M059J (cell line): ENCODE measurements at places on chromosomes 2 and 18. TPM values are rescaled to one million over a fixed set of nuclear protein-coding genes. Genes with fewer than 3 reads are reported as not detected.

The PSTPIP2 gene
- 0.76 and 1.3 TPM in 2 replicates for total RNA-seq

The WNT10A gene
- 0.02 and 0.30 TPM in 2 replicates for total RNA-seq

The RAX gene
- total RNA-seq = not detected in 2 replicates

The CACNB4 gene
- total RNA-seq = 0.12 TPM in 1 of 2 replicates, not detected in the other

The RPRM gene
- total RNA-seq = 0.27 and 0.34 TPM in 2 replicates

The CROCC2 gene
- total RNA-seq = not detected in 2 replicates

The APLF gene
- 1.4 and 2.6 TPM in 2 replicates for total RNA-seq

The SLC23A3 gene
- total RNA-seq = 0.02 TPM in 1 of 2 replicates, not detected in the other

The SLC1A4 gene
- 11.8 and 15.4 TPM in 2 replicates for total RNA-seq

The OTOF gene
- 0.05 TPM in 1 of 2 replicates, not detected in the other for total RNA-seq

The CDCA7 gene
- total RNA-seq = 13.1 and 16.6 TPM in 2 replicates

The ECEL1 gene
- total RNA-seq = not detected in 2 replicates

The NXPH2 gene
- total RNA-seq = not detected in 2 replicates

The MOGAT1 gene
- total RNA-seq = not detected in 2 replicates

The NR4A2 gene
- 0.20 TPM in 1 of 2 replicates, not detected in the other for total RNA-seq

The RASGRP3 gene
- 24.5 and 26.4 TPM in 2 replicates for total RNA-seq

The TFCP2L1 gene
- 0.12 TPM in 1 of 2 replicates, not detected in the other for total RNA-seq

The FHL2 gene
- 146 and 164 TPM in 2 replicates for total RNA-seq

The SPP2 gene
- total RNA-seq = 0.27 TPM in 1 of 2 replicates, not detected in the other

The DCTN1 gene
- total RNA-seq = 51.5 and 87.0 TPM in 2 replicates

The UGT1A1 gene
- not detected in 2 replicates for total RNA-seq

The CDH2 gene
- total RNA-seq = 70.9 and 104 TPM in 2 replicates

The ERFE gene
- total RNA-seq = 1.6 and 5.2 TPM in 2 replicates

The NAT8 gene
- not detected in 2 replicates for total RNA-seq

The TM4SF20 gene
- total RNA-seq = not detected in 2 replicates

The OR6B2 gene
- not detected in 2 replicates for total RNA-seq

The SERPINB11 gene
- total RNA-seq = not detected in 2 replicates

The CHRNG gene
- not detected in 2 replicates for total RNA-seq
